ENCODE measurements at places on chromosomes 7 and 10.

DNA sequence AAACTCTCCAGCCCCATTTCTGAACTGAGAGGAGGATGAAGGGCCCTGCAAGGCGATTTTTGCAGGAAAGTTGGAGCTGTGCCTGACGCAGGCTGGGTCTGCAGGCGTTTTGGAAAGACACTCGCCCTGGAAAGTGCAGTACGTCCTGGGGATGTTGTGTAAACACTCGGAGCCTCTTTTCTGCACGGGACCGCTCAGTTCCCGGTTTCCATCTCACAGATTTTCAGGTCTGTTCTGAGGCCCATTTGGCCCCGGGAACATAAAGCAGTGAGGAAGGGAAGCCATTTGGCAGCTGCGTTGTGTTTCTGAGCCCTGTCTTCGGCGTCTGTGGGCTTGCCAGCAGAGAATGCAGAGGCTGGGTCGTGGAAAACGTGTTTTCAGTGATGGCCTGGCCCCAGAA is 655.0 kb upstream of the MGMT start:
- no peak for DNase-seq

DNA sequence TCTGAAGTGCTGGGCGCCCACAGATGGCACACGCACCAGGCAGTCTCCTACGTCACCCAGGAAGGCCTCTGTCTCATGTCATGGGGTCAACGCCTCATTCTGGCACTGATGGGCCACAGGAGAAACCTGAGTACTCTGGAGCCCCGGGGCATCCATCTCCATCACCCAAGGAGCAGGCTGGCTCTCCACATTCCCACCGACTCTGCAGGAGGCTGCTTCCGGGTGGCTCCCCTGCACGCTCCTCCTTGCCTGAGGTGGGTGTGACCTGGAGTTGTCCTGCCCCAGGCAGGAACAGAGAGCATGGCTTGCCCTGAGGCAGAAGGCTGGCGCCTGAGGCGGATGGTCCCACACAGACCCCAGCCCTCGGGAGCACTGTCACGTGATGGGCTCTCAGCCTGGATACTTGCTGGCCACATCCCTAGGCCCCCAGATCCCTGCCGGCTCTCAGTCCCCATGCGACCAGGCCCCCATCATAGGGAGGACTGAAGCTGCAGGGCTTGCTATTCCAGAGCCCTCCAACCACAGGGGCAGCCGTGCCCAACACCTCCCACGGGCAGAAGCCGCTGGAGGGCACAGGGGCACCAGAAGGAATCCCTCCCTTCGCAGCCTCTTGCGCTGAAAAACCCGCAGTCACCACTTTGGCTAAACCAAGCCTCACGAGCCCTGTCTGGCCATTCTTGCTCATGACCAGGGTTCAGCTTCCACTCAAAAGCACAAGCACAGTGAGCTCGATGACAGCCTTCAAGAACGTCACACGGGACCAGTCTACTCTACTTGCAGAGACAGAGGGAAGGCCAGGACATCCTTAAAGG is 80.7 kb downstream of the MAD1L1 start:
- DNase-seq = no peak

DNA sequence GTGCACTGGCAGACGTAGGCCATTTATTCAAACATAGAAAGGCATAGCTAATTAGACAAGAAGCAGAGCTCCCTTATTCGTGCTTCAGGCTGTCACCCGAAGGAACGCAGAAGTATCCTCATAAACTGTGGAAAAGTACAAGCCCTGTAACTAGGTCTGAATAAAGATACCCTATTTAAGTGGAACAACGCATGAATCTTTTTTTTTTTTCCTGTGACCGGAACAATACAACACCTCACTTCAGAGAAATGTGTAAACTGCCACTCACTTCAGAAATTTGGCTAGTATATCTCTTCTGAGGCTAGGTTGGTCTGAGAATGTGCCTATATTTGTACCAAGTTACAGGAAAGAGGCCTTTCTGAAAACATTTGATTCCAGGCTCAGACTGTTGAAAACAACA is 8.0 kb upstream of the CSTF2T start:
- no peak for DNase-seq

GRCh38 chr10:79361726-79362397 is 14.6 kb downstream of the PPIF start:
- no peak for DNase-seq

GRCh38 chr10:113044016-113044755 is 94.1 kb downstream of the TCF7L2 start:
- no peak for DNase-seq

Data from stimulated activated naive CD8-positive, alpha-beta T cell treated with anti-CD3 and anti-CD28 coated beads, Interleukin-15, amount 100 ng/mL, for 72 hours (primary cell).